Ammon's horn (tissue), 1 donor: ENCODE measurements at places on chromosomes 5 and 9.

DNA sequence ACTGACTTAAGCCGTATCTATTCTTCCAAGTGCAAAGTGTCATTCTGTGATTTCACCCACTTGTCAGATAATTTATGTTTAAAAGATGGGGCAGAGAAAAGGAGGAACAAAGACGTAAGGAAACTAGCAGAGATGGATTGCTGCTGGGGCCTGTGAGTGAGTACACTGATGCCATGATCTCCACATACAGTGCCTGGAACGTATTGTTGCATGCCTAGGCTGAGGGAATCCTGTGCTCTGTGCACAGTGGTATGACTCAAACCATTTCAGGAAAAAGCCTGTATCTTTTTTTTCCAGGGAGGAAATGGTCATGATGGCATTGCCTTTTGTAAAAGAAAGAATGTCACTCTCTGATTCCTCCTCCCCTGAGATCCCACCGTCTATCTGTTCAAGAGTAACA lies 359.5 kb upstream of the ADAMTS16 start:
- no peak for DNase-seq

GRCh38 chr5:72387985-72388384 lies 67.8 kb downstream of the PTCD2 start:
- DNase-seq = no peak

- DNase-seq = no peak
Observed at GRCh38 chr9:14752271-14752670, 29.7 kb upstream of the CER1 start.

DNA sequence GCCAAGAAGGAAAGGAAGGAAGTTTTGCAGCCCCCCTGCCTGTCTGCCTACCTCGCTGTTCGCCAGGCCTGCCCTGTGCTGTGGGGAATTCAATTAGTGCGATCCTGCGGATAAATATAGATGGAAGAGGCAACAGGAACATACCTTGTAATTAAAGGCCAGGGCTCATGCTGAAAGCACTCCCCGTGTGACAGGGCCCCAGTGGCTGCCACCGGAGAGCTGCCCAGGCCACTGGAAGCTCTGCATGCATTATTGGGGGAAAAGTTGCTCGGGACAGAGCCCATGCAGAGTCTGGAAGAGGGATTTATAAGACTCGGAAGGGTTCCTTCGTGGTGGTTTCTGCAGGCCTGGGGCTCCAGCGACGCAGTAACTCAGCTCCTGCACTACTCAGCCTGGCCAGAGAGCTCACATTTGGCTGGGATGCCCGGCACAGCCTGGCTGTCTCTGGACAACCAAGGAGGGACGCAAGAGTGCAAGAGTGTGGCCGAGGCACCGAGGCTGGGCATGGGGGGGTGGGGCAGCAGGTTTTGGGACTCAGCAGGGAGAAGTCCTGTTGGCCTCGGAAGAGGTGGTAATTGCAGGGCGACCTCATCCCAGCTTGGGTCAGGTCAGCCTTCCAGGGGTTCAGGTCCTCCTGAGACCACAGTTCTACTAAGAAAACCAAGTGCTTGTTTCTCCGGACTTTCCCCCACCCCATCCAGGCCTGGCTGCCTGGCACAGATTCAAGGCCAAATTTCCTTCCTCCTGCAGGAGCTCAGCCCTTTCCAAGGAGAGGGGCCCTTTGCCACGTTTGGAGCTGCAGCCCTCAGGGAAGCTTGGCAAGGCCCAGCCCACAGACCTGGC lies 68.1 kb upstream of the GGTA1 start:
- DNase-seq = no peak

DNA sequence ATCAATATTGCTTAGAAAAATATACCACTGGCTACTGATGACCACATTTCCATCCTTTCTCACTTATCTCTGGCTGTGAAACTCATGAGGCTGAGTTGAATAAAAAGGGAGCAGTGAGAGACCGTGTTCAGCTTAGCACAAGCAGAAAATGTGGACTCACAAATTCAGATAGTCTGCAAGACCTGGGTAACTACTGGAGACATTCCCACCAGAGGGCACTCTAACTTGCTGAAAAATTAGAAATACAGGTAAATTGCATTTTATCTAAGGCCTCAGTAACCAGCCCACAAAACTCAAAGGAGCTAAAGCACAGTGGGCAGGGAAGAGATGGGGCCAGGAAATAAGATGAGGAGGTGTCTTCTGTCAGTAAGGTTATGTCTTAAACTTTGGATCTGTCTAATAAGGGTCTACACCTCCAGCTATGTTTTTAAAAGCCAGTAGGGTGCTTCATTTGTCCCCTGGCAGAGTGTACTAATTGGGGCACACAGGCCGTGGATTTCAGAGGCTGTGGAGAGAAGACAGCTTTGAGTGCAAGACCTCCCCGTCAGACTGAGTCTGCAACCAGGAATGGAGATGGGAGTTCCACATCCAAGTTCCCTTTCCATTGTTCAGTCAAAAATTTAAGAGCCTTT lies 8.7 kb upstream of the NDUFB6 start:
- DNase-seq = peak; percentile 69

DNA sequence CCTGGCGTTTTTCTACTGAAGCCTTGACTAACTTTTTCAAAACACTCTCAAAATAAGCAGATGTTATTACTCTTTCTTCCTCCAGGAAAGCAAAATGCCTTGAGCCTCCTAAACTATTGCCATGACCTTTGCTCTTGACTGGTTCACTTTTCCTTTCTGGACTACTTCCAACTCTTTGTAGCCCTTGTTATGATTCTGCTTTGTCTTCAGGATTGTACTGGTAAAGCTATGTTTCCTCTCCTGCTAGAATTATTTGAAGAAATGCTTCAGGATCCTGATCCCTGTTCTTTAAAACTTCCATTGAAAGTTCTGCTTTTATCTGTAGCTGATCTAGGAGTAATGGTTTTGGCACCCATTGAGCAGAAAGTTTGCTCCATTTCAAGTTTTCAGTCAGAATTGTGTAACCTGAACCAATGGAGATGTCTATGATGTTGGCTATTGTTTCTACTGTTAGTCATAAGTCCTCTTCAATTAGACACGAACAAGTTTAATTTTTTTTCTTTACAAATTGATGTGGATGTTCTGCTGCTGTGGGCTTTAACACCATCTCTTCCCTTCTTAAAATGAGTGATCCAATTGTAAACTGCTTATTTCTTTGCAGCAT lies 1356.4 kb downstream of the EFNA5 start:
- DNase-seq = no peak

DNA sequence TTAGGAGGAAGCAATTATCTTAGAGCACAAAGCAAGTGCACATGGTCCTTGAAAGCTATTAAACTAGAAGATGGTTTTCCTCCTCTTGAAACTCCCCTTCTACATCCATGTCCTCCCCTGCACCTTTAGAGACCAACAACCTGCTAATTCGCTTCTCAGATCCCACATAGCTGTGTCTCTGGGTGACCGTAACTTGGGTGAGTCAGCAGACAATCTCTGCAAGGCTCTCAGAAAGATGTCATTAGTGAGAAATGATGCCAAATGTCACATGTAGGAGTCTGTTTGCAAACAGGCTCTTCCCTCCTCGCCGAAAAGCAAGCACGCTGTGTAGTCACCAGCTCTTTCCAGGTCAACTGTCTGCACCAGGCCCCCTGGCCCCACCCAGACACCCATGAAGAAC lies 291.8 kb downstream of the SLIT3 start:
- DNase-seq = no peak

- peak; percentile 84 for DNase-seq
Observed at GRCh38 chr5:138753794-138754698, 821 bp downstream of the CTNNA1 start.

DNA sequence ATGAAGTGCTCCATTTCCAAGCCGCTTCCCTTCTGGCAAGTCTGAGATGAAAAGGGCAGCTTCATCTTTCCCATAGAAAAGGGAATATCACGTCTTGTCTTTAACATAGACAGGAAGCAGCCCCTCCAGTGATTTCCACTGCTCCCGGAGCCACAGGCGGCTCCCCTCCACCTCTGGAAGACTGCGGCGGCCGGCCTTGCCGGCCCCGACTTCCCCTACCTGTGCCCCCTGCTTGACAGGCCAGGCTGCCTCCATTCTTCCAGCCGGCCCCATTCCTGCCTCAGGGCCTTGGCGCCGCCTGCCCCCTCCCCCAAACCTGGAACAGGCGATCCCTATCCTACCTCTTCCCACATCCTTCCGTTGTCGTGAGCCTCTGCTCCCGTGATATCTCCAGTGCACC lies 141.8 kb downstream of the ZNF354C start:
- no peak for DNase-seq

DNA sequence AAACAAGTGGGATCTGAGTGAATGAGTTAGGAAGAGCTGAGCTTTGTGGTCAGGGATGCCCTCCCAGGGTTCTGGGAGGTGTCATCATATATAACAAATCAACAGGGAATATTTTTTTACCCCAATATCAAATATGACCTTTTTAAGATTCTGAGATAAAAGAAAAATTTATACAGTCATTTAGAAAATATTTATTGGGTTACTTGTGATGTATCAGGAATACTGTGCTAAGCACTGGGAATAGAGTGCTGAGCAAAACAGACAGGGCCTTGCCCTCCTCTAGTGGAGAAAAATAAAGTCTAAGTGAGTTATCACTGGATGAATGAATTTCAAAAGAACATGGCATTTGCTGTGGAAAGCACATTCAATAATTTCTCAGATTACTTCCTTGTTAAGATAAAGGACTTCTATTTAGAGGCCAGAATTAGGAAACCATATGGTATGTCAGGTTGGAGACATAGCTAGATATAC lies 102.9 kb downstream of the BOD1 start:
- peak; percentile 19 for DNase-seq

GRCh38 chr5:180090098-180090768 lies 18.7 kb upstream of the RNF130 start:
- DNase-seq = peak; percentile 66

DNA sequence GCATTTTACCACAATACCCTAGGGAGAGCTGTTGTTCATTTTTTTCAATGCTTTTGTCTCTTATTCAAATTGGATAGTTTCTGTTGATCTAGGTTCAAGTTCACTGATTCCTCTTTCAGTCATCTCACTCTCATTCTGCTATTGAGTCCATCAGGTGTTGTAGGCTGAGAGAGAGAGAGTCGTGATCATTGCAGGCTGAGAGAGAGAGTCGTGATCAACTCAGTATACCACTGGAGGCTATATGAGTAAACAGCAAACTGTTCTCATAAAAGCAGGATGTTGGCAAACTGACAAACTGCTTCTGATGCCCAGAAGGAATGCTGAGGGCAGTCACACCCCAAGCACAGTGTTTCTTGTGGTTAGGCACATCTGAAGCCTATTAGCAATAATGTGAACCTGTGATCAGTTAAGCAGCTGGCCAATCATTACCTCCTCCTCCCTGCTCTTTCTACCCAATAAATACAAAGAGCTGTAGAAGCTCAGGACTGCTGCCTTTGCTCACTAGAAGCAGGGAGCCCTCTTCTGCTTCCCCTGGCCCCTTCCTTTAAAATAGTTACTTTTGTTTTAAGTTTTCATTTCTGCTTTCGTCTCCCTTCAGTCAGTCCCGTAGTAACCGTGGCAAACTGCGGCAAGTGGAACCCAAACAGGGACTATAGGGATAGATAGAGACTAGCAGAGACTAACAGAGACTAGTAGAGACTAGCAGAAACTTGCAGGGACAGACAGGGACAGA lies 476.1 kb upstream of the ACO1 start:
- no peak for DNase-seq

GRCh38 chr9:12819436-12820185 lies 44.8 kb downstream of the LURAP1L start:
- no peak for DNase-seq

GRCh38 chr5:38441453-38442246 lies 114.8 kb downstream of the LIFR start:
- DNase-seq = peak; percentile 96
